T-cell (primary cell): ENCODE measurements at places on chromosomes 4 and X. TPM values are rescaled to one million over a fixed set of nuclear protein-coding genes. Genes with fewer than 3 reads are reported as not detected.

Gene PAGE5
- total RNA-seq = not detected

Gene ADH4
- total RNA-seq = not detected

Gene NPNT
- 0.32 TPM for total RNA-seq

Gene PLP2
- 156 TPM for total RNA-seq

Gene AFP
- total RNA-seq = 3.6 TPM

Gene CT45A3
- total RNA-seq = not detected

Gene NONO
- total RNA-seq = 326 TPM

Gene CXCL9
- not detected for total RNA-seq

Gene FANCB
- 3.0 TPM for total RNA-seq
